ENCODE measurements at places on chromosomes 5 and 9.

- DNase-seq, result no peak
Measured at GRCh38 chr5:172906888-172907287, 52.3 kb upstream of the RPL26L1 start.

DNA sequence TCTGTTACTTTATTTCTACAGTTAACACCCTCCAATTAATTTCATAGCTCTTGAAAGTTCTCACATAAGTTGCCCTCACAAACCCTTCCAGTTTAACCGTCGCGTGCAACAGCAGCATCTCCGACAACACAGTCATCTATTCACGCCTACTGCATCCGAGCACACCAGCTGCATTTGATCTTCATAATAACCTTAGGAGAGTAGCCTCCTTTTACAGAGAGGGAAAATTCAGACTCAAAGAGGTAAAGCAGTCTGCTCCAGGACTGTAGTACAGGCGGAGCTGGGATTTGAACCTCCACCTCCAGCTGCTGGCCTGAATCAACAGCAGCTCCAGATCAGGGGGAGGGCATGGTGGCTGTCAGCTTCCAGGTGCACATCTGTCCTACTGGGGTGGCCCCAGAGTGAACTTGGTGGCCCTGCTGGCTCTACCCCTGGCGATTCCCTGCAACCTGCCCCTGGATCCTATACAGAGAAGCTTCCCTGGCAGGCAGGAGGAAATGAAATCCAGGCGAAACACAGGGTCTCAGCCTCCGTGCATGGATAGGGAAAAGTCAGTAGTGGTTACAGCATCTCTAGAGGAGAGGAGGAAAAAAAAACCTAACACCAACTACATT lies 71.6 kb upstream of the UNC5A start:
- DNase-seq, result peak; percentile 40

DNA sequence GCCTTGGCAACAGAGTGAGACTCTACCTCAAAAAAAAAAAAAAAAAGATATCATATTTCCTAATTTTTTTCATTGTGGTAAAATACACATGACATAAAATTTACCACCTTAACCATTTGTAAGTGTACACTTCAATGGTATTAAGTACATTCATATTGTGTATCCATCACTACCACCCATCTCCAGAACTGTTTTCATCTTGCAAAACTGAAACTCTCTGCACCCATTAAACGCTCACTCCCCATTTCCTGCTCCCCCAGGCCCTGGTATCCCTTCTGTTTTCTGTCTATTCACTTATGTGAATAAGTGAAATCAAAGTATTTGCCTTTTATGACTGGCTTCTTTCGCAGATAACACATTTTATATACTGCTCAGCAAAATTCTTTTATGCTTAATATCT lies 12.8 kb downstream of the LRRC8A start:
- DNase-seq, result no peak

DNA sequence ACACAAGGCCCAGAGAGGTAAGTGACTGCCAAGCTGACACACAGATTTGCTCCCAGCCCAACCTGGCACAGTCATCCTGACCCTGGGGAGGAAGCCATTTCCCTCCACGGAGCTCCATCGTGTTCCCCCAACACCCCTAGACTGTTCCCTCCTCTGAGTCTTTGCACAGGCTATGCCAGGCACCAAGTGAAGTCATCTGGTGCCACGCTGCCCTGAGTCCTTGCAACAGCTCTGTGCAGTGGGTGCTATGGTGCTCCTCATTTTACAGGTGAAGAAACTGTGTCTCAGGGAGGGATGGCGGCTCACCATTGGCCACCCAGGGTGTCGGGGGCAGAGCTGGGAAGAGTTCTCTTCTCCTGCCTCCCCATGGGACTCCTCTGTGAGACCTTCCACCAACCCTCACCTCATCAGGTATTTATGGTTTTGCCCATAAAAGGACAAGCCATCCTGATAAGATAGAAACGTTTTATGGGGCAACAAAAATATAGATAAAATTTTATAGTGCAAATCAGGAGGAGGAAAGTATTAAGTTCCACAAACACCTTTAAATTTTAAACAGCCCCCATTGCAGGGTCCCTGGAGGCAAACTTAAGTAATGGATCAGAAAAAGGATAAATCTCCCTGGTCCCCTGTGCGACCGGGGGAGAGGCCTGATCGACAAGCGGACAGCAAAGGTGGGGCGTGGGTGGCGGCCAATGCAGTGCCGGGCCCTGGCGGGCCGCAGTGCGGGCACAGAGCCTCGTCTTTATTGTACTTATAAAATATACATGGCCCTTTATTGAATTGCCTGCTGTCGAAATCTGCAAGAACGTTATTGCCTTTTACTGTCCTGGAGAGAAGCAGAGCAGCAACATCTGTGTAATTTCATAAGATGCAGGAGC lies 50.2 kb upstream of the ZBTB43 start:
- no peak for DNase-seq

DNA sequence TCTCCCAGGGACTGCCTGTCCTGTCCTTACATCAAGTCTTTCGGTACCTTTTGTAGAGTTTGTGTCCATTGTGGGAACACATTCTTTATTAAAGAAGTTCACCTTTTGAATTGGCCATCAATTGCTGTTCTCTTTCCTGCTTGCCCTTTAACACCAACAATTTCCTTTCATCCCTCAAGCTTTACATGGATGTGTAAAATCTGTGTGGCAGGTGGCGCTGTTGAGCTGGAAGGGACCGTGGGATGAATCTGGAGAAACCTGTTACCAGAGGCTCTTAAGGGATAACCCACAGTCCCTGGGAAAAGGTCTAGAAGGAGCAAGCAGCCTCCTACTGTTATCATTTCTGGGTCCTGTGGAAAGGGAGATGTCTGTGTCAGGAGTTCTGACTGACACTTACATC lies 7.9 kb upstream of the ZFP62 start:
- DNase-seq, result no peak

GRCh38 chr9:123302348-123303214 lies 34.2 kb upstream of the STRBP start:
- no peak for DNase-seq

DNA sequence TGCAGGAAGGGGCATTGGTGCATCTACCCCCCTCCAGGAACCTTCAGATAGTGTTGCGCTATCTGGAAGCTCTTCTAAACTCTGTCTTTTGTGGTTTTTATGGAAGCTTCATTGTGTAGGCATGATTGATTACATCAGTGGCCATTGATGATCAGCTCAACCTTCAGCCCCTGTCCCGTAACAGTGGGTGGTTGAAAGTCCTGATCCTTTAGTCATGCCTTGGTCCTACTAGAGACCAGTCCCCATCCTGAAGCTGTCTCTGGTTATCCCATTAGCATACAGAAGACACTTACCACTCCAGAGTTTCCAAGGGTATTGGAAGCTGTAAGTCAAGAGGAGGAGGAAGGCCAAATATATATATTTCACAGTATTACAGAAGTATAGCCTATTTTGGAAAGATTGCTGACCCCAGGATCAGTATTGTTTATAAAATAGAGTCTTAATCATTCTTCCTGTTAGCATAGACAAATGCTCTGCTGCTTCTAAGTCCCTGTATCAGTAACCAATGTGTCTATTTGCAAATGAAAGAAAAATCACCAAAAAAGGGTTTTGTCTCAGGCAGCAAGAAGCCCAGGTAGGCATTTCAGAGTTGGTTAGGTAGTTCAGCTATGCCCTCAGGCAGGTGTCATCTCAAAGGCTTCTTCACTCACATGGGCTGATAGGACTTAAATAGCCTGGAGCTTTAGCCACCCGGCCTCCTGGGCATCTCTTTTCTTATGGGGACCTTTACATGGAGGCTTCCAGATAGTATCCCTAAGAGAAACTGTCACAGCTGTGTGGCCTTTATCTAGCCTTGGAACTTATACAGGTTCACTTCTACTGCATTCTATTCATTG lies 41.6 kb downstream of the SPIN1 start:
- no peak for DNase-seq

All from RWPE2 (cell line).